Inflammatory macrophage treated with lipopolysaccharide for 4 hours (primary cell): ENCODE measurements at places on chromosomes 4 and X.
A peak's percentile ranks its signal among the peaks of the same experiment; 100 is the strongest.

DNA sequence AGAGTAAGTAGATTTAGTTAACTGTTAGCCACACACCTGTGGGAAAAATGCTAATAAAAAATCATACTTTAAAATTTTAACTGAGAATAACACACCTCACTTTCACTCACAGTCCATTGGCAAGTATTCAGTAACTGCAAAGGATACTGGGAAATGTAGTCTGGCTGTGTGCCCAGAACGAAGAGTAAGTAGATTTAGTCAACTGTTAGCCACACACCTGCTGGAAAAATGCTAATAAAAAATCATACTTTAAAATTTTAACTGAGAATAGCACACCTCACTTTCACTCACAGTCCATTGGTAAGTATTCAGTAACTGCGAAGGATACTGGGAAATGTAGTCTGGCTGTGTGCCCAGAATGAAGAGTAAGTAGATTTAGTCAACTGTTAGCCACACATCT, 178.4 kb upstream of the NWD2 start:
- DNase-seq, result no peak

GRCh38 chr4:6198278-6198677, 2.1 kb downstream of the JAKMIP1 start:
- DNase-seq, result no peak

GRCh38 chrX:70174754-70175153, 2.5 kb upstream of the DGAT2L6 start:
- no peak for DNase-seq

- no peak for DNase-seq
Observed at GRCh38 chr4:154184238-154184637, 307.4 kb downstream of the DCHS2 start.

GRCh38 chrX:21645886-21646285, 12.2 kb downstream of the KLHL34 start:
- DNase-seq, result no peak

DNA sequence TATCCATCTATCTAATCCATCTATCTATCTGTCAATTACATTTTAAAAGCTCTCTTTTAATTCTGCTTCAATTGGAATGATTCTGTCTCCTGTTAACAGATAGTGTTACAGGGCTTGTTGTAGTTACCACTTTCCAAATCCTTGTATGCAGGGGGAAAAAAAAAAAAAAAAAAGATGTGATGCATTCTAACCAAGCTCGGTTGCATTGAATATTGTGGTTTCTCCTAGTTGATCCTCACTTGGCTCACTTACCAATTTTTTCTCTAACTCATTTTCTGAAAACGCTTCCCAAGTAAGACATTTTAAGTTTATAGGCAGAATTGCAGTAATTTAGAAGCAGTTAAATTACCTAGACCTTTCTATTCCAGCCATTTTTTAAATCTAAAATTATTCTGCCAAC, 327.9 kb upstream of the PITX2 start:
- no peak for DNase-seq

DNA sequence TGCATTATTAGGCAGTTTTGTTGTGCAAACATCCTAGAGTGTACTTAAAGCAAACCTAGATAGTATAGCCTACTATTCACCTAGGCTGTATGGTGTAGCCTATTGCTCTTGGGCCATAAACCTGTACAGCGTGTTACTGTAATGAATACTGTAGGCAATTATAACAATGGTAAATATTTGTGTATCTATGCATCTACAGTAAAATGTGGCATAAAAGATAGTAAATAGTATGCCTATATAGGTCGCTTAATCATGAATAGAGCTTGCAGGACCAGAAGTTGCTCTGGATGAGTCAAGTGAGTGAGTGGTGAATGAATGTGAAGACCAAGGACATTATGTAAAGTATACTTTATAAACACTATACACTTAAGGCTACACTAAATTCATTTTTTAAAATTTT, 16.6 kb downstream of the USO1 start:
- no peak for DNase-seq

DNA sequence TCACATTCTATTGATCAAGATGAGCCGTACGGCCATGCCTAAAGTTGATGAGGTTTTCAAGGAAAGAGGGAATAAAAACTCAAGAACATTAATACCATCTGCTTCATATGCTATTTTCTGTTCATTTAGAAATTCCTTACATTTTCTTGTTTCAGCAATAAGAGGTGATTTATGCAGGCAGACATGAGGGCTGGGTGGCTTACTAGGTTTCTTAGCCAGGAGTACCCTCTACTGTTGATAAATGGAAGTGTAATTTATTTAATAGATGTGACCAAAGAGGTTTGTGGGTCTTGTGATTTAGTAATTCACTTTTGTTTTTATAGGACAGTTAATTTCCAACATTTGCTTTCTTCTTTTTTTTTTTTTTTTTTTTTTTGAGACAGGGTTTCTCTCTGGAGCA, 6.4 kb upstream of the SMIM9 start:
- peak; percentile 60 for DNase-seq

DNA sequence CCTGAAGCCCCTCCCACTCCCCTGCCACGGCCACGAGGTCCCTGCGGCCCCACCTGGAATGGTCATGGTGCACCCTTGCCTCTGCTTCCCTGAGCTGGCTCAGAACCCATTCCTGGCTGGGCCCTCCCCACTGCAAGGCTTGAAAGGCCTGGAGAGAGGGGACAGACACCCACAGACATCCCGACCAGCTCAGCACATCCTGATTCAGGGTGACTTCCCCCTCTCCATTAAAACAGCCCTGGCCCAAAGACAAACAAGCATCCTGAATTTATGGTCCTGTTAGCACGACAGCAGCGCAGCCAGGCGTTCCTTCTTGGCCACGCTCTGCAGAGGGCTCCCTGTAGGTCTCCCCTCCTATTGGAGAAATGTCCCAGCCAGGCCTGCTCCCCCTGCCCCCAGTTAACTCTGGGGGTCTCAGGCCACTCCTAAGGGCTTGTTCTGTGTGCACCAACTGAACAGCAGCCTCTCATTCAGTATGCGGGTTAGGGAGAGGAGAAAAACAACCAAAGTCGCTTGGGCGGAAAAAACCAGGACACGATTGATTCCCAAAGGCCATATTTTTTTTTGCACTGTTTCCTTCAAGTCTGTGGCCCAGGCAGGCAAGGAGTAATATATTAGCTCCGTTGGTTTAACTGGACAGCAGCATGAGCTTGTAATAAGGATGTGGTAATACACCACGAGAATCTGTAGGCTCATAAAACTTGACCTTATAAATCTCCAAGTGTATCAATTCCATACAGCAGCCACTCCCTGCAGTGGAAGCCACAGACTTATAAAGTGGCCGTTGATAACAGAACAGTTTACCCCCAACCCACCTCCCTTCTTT, 106.7 kb upstream of the MSX1 start:
- no peak for DNase-seq

- DNase-seq, result no peak
Observed at GRCh38 chr4:75457365-75457764, 56.8 kb downstream of the RCHY1 start.

GRCh38 chrX:102339312-102340298, 92.6 kb downstream of the NXF2 start:
- no peak for DNase-seq

GRCh38 chrX:10603612-10604011, 16.8 kb downstream of the MID1 start:
- DNase-seq, result no peak

GRCh38 chr4:151462554-151462953, 53.6 kb downstream of the FHIP1A start:
- DNase-seq, result no peak

DNA sequence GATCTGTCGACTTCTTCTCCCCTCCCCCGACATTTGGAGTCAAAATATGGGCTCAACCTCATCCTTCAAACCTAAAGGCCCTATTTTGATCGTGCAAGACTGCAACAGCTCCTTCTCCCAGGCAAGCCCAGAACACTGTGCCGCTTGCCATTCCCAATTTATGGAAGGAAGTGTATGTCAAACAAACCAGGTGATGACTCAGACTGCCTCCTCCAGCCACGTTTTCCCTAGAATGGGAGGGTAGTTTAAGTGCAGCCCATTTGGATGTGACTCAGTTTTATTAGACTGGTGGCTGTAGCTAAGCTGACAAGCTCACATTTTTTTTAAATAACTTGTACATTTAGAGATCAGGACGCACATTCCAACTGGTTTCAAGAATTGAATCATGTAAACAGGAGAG, 570.4 kb upstream of the DIPK2B start:
- DNase-seq, result peak; percentile 65

GRCh38 chrX:12002876-12003275, 135.4 kb upstream of the FRMPD4 start:
- no peak for DNase-seq

- no peak for DNase-seq
Observed at GRCh38 chr4:77826275-77826674, 7.1 kb upstream of the CNOT6L start.

GRCh38 chr4:30208731-30209435, 511.3 kb upstream of the PCDH7 start:
- DNase-seq, result no peak

- DNase-seq, result no peak
Observed at GRCh38 chr4:69888336-69888735, 28.4 kb upstream of the SULT1E1 start.

DNA sequence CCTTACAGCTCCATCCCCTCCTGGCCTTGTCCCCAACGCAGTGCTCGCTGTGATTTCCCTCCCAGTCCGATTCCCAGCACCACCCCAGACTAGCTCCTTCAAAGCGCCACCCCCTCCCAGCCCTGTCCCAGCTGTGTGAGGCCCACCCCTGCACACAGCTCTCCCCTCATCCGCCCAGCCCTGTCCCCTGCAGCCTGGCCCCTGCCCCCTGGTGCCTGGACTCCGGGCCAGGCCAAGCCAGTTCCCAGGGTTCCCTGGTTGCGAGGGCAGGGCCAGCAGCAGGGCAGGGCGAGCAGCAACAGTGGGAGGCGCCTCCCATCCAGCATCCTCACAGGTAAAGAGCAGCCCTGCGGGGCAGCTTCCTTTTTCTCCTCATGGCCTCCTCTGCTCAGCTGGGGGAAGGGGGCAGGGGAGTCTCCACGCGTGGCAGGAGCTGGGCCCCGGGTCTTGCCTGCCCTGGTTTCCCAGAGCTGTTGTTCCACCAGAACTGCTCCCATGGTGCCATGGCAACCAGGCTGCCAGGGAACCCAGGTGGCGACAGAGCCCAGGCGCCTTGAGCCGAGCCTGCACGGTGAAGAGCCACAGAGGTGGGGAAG, 24.8 kb downstream of the IQSEC2 start:
- DNase-seq, result no peak

GRCh38 chrX:3563451-3563850, 150.0 kb downstream of the PRKX start:
- no peak for DNase-seq

GRCh38 chr4:18155067-18156041, 133.8 kb upstream of the LCORL start:
- no peak for DNase-seq

- no peak for DNase-seq
Observed at GRCh38 chrX:130030826-130031225, 48.4 kb downstream of the BCORL1 start.

DNA sequence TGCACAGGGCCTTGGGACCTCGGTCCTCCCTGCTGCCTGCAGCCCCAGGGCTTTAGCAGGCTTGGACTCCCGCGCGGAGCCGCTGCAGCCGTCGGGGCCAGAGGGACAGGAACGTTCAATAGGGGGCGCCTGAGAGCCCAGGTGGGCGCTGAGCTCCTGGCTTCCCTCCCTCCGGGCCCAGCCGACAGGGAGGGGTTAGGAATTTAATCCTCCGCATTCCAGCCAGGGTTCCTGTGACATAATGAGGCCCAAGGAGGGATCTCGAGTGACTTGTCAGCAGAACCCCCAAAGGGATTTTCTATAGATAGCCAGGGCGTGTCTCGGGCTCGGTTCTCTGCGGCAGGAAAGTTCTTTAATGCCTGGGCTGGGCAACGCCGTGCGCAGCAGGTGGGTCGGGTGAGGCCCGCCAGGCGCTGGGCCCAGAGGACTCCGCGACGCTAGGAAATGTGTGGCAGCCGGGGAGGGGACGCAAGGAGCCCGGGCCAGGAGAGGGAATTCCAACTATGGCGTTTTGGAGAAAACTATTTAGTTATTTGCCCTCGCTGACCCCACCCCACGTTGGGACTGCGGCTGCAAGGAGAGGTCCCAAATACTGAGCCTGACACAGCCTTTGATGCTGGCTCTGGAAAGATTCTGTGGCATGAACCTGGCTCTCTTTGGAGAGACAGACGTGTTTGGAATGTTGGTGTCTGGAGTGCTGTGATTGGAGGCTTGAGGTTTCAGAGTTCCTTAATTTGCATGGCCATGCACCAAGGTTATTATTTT, 285.2 kb upstream of the GATB start:
- DNase-seq, result no peak

- DNase-seq, result no peak
Observed at GRCh38 chr4:10461850-10462400, 4.7 kb upstream of the ZNF518B start.

DNA sequence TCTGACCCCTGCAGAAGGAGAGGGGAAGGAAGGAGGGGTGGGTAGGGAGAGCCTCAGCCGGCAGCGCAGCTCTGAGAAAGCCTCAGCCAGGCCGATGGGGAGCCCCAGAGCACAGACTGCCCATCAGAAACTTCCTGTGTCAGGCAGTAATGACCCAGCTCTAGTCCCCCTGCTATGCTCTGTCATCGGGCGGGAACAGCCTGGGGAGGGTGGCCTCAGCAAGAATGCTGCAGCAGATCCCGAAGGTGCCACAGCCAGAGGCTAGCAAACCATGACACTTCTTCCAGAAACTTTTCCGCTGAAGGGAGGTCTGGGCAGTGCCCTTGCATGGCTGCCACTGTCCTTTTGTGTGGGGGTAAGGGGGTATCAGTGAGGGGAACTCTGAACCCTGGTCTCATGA, 279.0 kb downstream of the BCOR start:
- no peak for DNase-seq
